ENCODE measurements at places on chromosomes 2 and 18. TPM values are rescaled to one million over a fixed set of nuclear protein-coding genes. Genes with fewer than 3 reads are reported as not detected.

ASIC4 gene
- total RNA-seq = not detected

- no peak for DNase-seq
Observed at GRCh38 chr2:134609924-134610513, 108.8 kb downstream of the TMEM163 start.

DNA sequence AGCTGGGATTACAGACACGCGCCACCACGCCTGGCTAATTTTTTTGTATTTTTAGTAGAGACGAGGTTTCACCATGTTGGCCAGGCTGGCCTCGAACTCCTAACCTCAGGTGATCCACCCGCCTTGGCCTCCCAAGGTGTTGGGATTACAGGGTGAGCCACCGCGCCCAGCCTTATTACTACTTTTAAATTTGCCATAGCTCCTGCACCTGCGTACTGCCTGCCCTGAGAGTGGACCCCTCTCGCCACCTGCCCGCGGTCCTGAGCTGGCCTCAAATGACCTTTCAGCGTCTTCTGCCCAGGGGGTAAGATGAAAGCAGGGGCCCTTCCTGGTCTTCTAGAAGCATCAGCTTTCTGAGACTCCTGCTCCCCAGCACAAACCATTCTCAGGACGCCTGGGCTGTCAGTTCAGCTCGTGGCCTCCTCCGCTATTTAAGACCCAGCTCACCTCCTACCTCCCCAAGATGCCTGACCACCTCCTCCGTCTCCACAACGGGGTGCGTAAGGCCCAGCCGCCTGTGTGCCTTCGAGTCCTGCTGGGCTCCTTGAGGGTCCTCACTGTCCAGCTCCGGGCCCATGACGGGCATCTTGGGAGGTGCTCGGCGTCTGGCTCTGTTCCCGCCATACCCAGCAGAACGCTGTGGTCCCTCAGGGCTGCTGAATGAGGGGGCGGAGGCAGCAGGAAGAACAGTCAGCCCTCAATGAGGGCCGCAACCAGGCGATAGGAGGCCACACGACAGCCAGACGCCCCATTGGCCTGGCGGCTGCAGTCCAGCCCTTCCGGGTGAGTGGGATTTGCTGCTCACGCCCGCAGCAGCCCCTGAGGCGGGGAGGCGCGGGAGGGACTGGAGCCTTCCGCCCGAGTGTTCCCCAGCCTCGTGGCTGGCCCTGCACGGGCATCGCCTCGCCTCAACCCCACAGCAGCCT, 266.6 kb downstream of the TFCP2L1 start:
- peak; percentile 20 for DNase-seq

DNA sequence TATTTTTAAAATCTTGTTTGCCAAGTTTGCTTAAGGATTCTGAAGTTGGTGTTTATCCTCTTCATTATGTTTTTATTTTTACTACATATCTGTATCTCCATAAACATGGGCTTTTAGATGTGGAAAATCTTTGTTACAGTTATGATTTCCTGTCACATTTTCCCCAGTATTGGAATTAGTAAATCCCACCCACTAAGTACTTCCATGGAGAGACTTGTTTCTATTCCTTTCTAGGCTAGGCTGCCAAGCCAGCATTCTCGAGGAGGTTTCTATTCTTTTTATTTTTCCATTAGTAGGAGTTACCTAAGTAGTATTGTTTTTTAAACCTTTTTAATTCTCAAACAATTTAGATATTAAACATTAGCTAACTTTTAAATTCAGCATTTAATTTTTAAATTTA, 22.1 kb downstream of the PKP4 start:
- no peak for DNase-seq

GRCh38 chr2:95234286-95234785, 27.0 kb downstream of the ZNF892 start:
- no peak for DNase-seq

- no peak for DNase-seq
Observed at GRCh38 chr2:212672186-212672585, 133.6 kb upstream of the ERBB4 start.

GRCh38 chr2:55840460-55840859, 83.1 kb downstream of the EFEMP1 start:
- DNase-seq = no peak

AQP12A gene
- not detected for total RNA-seq

- DNase-seq = no peak
Observed at GRCh38 chr2:21515903-21516302, 392.1 kb downstream of the TDRD15 start.

RAD51AP2 gene
- 0.19 TPM for total RNA-seq

GRCh38 chr2:11663427-11663826, 6.6 kb downstream of the NTSR2 start:
- DNase-seq = no peak

RALB gene
- 57.2 TPM for total RNA-seq

DNA sequence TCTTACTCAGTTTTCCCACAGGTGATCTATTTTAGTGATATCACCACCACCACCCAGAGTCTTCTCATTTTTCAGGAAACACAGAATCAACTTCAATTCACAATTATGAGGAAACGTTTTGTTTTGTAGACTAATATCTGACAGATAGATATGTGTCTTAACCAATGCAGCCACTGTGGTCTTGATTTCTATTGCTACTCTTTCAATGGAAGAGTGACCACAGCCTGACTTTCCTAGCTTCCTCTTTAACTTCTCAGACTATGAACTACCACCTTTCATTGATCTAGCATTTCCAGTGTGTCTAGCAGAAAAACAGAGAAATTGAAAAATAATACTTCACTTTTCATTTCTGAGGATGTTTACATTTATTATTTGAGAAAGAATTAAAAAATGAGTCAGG, 20.5 kb downstream of the ADAM17 start:
- DNase-seq = no peak

MC2R gene
- total RNA-seq = not detected

SEPTIN10 gene
- total RNA-seq = 84.6 TPM

- no peak for DNase-seq
Observed at GRCh38 chr18:2197946-2198345, 373.4 kb downstream of the METTL4 start.

DNA sequence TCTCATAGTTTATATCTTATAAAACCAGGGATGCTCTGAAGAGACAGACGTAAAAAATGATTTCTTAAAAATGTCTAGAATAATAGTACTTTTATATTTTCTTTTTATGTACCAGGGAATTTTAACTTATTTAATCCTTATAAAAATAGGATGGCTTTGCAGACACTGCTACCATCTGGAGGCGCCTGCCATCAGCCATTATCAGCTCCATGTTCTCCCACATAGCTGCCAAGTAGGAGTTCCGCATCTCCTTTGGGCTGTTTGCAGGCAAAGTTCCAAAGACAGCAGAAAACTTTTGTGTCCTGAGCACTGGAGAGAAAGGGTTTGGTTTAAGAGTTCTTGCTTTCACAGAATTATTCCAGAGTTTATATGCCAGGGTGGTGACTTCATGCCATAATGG, 69.2 kb downstream of the MTX2 start:
- no peak for DNase-seq

SERPINB13 gene
- not detected for total RNA-seq

LRATD1 gene
- total RNA-seq = 1.5 TPM

- no peak for DNase-seq
Observed at GRCh38 chr2:24123922-24124580, 782 bp downstream of the FAM228B start.

RNU2-63P gene
- not detected for total RNA-seq

- no peak for DNase-seq
Observed at GRCh38 chr2:176668912-176669311, 399.7 kb downstream of the MTX2 start.

SDC1 gene
- 0.42 TPM for total RNA-seq

HOXD12 gene
- total RNA-seq = not detected

DNA sequence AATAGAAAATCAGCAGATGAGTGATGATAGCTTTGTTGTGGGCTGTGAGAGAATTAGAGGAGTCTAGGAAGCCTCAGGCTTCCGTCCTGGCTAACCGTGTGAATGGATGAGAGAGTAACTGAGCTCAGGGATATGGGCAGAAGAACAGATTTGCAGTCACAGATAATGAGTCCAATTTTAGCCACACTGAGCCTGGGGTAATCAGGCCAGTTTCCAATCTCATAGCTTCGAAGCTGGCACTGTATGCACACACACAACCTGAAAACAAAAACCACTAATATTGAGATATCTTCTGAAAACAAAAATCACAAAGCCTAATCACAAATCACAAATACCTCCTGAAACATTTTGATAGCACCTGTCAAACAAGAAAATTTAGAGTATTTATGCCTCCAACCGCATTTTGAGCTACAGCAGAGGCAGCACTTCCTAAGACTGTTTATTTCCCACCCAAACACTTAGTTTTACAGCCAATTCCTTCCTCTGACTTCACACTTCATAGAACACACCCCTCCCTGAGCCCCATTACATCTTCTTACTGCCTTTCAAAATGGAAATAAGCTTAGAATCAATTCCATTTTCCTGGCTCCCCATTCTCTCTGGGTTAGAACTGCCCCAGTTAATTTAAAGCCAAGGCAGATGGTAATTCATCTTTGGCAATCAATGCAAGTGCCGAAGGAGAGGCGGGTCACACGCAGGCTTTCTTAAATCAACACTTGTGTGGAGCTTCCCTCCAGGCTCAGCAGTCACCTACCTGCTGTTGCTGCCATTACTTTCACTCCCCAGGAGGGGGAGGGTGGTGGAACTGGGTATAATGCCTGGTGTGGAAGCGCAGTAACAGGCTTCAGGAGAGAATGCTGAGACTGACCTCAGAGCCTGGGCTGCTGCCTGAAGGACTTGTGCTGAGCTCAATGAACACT, 18.9 kb downstream of the TTR start:
- DNase-seq = peak; percentile 28

TEX44 gene
- total RNA-seq = not detected

GRCh38 chr2:43125090-43125998, 101.1 kb downstream of the ZFP36L2 start:
- no peak for DNase-seq

DNA sequence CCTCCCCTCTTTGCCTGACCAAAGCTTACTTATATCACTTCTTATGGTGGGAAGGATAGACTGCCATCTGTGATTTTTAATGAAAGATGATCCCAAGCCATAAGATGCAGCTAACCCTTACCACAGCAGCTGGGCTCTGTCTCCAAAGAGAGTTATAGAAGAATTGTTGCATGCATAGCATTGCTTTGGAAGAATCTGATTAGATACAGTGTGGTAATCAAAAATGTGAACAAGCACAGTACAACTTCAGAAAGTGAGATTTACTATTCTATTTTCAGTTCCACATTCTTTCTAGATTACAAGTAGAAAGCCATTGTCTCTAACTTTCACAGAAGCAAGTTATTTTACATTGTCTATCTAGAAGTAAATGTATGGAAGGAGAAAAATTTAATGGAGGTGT, 129.0 kb upstream of the ACVR2A start:
- DNase-seq = no peak

DNA sequence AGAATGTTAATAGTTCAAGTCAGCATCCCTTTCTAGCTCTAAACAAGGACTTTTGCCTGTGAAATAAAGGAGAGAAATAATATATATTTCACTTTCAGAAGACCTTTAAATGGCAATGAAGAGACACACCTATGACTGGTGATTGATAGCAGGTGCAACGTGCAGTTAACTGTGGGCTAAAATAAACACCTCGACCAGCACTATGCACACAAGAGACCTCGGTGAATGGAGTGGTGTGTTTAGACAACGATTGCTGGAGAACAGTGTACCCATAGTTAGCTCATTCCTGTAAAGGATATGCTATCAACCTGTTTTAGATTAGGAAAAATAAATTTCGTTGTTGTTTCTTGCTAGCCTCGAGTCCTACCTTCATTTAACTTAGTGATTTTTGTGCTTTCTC, 143.4 kb downstream of the NR4A2 start:
- no peak for DNase-seq

ZNF385B gene
- 1.6 TPM for total RNA-seq

DNA sequence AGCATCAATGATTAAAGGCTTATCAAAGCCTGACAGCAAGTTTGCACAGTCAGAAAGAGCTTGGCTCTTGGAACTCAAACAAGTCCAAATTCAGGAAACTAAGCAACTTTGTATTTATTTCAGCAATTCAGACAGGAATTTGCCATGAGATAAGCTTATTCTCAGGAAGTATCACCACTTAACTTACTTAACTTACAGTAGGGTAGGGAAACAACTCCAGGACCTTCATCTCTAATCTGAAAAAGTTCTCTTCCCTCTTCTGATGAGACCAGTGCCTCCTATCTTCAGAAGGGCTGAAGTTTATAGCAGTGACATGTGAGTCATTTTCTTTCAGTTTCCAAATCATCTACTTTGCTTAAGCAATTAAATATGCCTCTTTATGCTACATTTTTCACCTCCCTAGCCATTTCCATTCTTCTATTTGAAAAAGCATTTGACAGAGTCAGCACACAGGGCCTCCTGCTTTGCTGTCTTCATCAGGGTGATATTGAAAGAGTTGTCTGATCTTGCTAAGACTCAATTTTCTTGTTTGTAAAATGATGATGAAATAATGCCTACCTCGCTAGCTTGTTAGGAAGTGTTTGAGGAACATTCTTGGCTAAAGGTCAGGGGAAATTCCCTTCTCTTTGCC, 389.5 kb downstream of the RND3 start:
- no peak for DNase-seq

YPEL5 gene
- 57.7 TPM for total RNA-seq

GRCh38 chr2:178066890-178067669, 5.5 kb downstream of the PDE11A start:
- DNase-seq = no peak

DNA sequence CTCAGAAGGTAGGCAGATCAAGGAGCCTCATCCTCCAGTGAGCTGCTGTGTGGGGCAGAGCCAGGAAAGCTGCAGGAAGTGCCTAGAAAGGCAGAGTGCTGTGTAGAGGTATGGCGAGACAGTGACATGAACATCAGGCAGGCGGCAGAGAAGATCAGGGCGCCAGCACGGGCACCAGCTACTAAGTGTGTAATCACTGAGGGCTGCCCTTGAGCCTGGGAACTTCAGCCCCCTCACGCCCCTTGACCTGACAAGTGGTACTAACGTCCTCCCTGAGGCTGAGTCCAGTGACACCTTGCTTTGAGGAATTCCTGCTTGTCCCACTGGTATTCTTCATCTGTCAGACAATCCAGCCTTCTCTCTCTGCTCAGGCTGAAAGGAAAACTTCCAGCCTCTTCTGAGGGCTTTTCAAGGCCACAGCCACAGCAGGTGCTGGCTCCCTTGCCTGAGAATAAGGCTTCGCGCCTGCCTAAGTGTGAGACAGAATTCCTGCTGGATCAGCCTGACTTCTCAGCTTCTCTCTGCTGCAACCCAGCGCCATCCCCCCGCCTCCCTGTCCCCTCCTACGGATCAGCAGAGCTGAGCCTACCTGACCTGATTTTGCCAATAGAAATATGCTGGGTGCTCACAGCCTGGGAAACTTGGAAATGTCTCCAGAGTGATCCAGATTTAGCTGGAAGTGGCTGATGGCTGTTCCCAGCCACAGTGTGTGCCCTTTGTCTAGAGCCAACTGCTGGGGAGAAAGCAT, 148.0 kb downstream of the SMAD7 start:
- no peak for DNase-seq

FAM237A gene
- total RNA-seq = not detected
